SHP77 (cell line): ENCODE measurements at places on chromosomes 7 and 10.
A peak's percentile ranks its signal among the peaks of the same experiment; 100 is the strongest.

- DNase-seq, result no peak
Observed at GRCh38 chr7:40786909-40787308, 652.1 kb downstream of the SUGCT start.

DNA sequence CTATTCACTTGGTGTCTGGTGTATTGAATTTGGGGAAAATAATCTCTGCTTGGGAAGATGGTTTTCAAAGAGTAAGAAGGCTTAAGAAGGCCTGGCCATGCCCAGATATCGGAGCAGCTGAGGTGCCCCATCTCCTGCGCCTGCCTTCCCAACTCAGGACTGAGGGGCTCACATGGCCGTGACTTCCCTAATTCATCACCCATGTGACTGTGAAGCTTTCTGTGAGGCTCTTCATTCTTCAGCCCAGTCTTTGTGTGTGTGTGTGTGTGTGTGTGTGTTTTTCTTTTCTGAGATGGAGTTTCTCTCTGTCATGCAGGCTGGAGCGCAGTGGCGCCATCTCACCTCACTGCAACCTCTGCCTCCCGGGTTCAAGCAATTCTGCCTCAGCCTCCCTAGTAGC lies 53.2 kb downstream of the PROSER2 start:
- DNase-seq, result no peak

DNA sequence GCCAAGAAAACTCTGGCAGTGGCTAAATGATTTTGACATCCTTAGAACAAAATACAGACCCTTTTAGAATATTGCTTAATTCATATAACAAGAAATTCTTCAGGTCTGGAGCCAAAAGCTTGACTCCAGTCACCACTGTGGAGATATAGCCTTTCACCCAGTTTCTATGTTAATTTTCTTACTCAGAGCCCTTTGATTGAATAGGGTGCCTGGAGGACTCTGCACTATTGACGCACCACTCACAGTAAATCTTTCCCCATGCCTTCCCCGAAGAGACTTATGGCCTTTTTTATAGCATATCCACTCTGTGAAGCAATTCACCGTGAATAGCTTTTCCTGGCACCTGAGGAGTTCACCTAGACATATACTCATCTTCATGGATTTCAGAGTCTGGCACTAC lies 613.8 kb downstream of the ZWINT start:
- no peak for DNase-seq

DNA sequence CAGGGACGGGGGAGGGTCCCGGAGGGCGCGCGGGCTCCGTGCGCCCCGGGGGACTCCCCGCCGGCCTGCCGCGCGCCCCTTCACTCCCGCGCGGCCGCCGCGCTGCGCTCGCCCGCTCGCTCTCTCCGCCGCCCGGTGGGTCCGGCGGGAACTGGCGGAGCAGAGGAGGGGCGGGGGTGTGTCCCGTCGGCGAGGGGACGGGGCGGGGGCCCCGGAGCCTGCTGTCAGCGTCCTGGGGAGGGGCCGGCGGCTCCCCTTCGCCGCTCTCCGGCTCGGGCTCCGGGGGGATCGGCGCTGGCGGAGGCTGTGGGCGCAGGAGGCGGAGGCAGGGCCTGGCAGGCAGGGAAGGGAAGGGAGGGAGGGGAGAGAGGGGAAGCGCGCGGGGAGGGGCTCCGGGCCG lies at the start of gene SH3PXD2A:
SH3PXD2A (minus strand) TSS at position 153 of the 400 bp plus-strand sequence. CDS start 310 bp downstream, outside the sequence.
- DNase-seq, result peak; percentile 46

DNA sequence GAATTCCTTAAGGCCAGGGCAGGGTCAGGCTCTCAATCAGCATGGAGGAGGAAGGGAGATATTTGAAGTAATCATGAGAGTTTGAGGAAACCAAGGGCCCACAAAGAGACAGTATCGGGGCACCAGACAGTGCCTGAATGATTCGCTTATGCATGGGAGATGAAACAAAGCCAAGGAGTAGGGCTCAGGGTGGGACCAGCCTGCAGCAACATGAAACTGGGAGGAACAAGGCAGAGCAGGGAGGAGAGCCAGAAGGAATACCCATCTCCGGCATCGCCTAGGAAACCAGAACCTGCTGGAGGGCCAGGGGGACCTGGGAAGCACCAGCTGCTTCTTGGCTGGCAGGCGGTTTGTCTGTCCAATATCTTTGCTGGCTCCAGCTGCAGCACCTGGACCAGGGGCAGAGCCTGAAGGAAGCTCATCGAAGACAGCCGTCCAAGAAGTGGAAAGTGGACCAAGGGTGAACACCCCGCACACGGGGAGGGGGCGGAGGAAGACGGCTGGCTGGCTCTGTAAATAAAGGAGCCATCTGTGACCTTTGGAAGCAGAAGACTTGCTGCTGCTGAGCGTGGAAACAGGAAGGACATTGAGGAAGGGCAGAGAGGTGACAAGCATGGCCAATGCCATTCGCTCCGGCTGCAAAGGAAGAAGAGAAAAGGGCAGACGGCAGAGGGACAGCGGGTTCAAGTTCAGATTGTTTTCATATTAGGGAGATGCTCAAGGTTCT lies 34.4 kb upstream of the ECHDC3 start:
- DNase-seq, result no peak

DNA sequence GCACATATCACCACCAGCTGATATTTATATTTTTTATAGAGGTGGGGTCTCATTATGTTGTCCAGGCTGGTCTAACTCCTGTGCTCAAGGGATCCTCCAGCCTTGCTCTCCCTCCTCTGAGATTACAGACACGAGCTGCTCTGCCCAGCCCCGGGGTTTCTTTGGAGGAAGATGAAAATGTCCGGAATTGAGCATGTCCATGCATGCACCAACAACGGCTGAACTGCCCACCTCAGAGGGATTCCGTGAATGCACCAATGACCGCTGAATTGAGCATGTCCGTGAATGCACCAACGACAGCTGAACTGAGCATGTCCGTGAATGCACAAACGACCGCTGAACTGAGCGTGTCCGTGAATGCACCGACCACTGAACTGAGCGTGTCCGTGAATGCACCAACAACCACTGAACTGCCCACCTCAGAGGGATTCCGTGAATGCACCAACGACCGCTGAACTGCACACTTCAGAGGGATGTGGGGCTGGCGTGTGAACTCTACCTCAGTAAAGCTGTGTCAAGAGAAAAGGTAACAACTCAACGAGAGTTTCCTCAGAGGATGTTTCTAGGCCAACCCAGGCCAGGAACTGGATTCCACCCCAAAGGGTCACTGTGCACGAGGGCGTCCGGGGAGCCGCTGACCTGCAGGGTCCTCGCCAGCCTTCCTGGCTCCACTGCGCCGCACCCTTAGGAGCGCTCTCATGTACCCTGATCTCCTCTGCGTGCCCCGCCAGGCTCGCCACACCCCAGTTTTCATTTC lies 34.9 kb upstream of the INPP5A start:
- no peak for DNase-seq

- DNase-seq, result no peak
Observed at GRCh38 chr7:151086802-151087244, 548 bp downstream of the AGAP3 start.

DNA sequence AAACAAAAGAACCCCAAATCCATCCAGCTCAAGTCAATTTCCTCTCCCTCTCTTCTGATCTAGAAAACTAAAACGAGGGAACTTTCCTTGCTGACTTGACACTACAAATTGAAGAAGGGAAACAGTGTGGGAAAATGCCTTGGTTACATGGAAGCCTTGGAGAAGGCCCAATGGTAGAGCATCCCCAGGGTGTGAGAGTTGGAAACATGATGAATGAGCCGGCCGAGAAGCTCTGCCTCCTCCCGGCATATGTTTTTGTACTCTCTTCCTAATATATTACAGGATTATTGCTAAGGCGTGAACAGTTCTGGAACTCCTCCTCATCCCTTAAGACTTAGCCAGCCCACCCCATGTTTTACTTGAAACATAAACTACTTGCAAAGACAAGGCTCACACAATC lies 618.2 kb upstream of the MGMT start:
- DNase-seq, result no peak

GRCh38 chr7:147251751-147252325 lies 1135.2 kb downstream of the CNTNAP2 start:
- DNase-seq, result no peak

GRCh38 chr10:117398029-117398428 lies 22.8 kb upstream of the PDZD8 start:
- DNase-seq, result no peak

- no peak for DNase-seq
Observed at GRCh38 chr7:148624735-148625134, 34.2 kb downstream of the C7orf33 start.

DNA sequence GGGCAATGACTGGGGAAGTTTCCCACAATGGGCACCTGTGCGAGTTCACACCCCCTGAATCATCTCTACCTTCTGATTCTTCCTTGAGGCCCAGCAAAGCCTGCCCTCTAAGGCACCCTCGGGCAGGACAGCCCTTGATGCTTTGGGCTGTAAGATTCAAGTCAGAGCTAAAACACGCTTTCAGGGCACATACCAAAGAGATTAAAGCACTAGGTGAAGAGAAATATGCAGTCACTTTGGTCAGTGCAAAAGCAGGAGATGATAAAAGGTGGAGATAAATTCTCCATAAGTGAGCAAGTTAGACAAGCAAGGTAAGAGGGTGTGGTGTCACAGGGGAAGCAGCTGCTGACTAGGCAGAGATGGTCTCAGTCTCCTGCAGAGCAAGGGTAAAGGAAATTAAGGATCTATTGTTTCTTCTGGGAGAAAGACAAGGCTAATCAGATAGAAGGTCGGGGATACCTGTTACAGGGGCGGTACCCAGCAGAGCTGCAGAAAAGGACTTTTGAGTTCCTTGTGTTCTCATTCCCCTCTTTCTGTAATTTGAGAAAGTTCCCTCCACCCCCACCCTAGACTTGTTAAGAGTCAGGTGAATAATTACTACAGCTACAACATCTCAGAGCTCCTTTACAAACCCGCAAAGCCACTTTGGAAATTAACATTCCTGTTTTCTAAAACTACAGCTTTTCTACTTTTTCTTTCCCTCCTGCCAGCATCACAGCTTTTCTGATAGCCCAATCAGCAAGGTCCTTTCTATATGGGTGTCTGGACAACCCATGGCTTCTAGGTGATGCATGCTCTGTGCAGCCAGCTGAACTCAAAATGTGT lies 26.4 kb downstream of the PDLIM1 start:
- DNase-seq, result no peak
